NCI-H748 treated with DMSO at 0.1 percent for 48 hours (cell line): ENCODE measurements at places on chromosomes 2 and 18.

DNA sequence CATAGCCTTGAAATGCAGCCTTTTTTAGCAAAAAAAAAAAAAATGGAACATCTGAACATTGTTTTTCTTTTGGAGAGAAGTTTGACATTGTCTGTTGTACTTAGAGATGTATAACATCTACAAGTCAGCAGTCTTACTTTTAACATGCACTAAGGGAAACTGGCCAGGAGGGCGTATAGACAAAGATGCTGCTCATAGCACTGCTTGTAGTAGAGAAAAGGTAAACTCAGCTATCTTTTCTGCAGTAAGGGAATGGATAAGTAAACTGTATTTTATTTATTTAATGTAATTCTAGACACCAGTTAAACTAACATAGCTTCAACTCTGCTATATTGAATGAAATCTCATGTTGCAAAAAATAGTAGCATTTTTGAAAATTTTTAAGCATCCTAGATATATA is 489.6 kb downstream of the PTPRM start:
- DNase-seq, result no peak

DNA sequence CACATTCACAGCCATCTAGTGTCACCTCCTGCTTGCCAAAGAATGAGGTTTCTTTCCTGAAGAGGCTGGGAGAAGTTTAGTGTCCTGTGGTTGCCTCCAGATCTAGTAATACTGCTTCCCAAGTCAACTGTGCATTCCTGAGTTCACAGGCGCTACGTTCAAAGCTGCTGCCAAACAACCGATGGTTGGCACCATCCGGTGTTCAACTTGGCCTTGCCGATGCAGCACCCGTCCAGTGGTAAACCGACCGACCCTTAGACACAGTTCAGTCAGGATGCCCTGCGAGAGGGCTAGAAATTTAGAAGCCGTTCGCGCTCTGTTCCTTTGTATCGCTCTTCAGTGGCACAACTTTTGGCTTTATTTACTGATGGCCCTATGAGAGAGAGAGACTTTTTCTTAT is 28.6 kb downstream of the RMC1 start:
- DNase-seq, result no peak

DNA sequence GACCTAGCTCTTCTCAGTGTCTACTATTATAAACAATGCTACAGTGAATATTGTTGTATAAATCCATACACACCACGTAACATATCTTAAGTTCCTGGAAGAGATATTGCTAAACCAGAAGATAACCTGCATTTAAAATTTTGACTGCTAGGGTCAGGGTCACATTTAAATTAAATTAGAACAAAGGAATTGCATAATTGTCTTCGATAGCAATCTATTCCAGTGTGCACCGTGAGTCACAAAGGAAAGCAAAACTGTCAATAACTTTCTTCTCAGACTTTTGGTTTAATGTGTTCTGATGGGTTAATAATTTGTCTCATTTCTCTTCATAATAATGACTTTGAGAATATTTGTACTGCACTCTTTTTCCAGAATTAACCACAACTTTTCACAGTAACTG is 4.2 kb downstream of the GEN1 start:
- no peak for DNase-seq

DNA sequence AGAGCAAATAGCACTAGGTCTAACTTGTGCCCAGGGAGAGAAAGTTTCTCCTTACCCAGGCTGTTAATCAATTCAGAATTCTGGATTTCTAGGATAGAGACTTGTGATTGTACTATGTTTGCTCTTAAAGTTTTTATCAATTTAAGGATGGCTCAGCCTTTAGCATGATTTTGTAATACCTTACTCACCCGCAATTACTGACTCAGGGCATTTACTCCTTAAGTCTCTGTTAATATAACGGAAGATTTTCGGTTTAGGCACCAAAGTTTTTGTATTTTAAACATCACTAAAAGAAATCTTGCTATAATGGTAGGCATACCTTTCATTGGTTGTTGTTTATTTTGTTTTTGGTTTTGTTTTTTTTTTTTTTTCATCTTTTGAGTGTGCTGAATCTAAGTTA is 358.2 kb downstream of the RBM43 start:
- no peak for DNase-seq

DNA sequence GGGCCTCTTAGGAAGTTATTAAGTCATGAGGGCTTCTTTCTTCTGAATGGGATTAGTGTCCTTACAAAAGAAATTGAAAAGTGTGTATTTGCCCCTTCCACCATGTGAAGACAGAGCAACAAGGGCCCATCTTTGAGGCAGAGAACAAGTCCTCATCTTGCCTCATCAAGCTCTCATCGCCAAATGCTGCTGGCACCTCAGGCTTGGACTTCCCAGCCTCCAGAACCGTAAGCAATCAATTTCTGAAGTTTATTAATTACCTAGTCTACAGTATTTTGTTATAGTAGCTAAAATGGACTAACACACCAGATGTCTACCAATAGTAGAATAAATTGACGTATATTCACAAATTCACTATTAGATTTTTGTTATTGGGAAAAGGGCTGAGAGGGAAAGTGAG is 74.6 kb downstream of the CCDC148 start:
- DNase-seq, result no peak

DNA sequence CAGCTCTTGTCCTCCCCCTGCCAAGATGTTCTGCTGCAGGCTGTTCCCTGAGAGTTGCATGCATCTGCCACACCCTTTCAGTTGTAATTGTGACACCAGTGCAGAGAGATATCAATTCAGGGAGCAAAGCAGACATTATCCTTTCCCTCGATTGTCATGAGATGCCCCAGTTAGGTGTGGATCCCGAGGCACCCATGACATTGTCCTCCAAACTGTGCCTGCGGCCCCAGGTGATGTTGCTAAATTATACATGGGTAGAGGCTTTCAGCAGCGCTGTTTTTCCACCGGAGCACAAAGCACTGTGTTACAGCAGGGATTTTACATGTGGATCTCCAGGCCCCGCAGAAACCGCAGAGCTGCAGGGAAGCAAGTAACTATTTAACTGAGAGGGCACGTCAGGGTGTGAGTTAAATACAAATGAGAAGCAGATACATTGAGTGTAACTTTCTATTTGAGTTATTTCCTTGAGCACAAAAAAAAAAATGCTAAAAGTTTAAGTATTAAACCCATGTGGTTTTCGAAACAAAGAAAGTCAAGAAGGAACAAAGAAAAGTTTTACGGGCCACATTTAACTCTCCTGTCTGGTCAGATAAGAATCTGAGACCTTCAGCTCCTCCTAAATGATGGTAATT is 90.3 kb upstream of the BCL2L11 start:
- no peak for DNase-seq

DNA sequence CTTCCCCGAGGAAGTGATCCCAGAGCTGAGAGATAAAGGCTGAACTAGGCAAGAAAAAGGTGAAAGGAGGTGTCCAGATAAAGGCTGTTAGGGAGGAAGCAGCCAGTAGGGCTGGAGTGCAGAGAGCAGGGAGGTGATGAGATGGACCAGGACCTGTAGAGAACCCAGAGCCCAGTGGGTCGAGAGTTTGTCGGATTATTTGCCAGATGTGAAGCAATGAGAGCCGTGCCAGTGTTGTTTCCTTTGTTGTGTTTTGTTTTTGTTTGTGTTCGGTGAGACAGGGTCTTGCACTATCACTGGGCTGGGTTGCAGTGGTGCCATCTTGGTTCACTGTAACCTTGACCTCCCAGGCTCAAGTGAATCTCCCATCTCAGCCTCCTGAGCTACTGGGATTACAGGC is 111.3 kb downstream of the ACTR3 start:
- DNase-seq, result no peak

GRCh38 chr18:31213641-31214040 is 51.0 kb upstream of the DSC1 start:
- no peak for DNase-seq

GRCh38 chr2:134336352-134336751 is 82.5 kb downstream of the MGAT5 start:
- no peak for DNase-seq

DNA sequence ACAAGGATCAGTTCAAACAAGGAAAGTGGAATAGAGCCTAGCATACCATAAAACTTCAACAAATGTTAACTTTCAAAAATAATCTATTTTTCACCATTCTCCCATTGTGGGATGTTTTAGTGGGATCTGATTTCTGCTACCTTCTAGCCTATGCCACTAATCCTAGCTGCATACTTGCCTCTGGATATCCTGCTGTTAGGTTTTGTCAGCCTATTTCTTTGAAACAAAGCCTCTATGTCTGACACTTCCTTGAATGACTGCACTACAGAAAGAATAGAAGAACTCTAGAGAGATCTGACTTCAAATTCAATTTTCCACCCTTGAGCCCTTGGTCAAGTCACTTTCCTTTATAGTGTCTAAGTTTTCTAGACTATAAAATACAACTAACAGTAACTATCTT is 291.5 kb downstream of the PTH2R start:
- DNase-seq, result no peak

DNA sequence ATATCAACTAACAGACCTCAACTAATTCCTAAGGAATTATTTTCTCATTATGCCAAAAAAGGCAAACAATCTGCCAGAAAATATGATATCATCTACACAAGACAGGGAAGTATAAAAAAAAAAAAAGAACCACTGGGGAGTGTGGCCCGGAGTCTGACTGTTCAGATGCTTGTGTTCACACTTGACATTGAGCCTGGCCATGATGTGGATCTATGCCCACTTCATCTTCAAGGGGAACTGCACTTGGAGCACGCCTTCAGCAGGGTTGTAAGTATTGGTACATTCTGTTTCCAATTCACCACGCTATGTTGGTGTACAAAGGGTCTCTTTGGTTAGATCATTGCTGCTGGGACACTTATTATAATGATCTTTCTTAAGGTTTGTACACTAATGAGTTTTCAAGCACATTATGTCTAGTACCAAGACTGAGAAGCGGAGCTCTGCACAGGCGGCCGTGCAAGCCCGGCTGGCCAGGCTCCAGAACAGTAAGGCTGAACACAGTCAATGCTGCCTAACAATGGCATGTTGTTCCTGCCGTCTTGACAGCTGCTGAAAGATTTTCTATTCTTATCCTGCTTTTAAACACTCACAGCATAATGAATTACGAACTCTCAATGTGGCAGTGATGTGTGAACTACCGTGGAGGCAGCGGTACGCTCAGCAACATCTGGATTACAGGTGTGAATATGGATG is 788.4 kb upstream of the SOX11 start:
- DNase-seq, result no peak

DNA sequence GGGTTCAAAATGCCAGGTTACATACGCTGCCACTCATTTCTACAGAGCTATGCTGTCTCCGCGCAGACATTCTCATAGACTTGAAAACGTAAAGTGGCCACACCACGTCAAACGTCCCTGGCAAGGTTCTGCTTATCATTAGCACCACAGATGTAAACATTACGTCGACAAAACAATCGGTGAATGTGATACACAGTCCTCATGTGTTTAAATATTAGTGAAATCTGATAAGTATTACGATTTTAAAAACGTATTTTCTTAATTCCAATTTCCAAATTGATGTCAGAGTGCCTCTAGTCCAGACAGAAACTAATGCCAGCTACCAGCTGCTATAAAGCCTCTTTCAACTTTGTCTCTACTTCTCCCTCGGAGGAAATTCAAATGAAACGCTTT is 1.2 kb downstream of the STK17B start:
- peak; percentile 29 for DNase-seq

DNA sequence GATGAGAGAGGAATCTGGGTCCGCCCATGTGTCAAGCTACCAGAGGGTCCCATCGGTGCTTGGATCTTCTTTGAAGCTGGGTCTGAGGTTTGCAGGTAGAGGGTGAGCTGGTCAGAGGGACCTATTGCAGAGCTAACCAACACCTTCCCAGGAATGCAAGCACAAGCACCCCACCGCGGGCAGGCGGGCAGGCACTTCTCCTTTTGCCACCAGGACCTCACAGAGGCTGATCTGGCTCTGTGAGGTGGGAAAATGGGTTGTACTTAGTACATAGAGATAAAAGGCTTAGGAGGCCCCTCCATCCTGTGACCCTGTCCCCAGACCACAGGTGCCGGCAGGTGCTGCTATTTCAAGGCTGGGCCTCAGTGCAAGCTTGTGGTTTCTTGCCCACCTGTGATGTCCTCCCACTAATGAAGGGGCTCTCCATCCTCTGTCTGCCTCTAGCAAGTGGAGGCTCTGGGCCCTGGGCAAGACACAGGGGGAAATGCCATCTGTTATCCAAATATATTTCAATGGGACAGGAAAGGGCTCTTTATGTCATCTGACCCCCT is 31.4 kb upstream of the IL37 start:
- DNase-seq, result no peak
